ENCODE measurements at places on chromosomes 3 and 15.

GRCh38 chr3:124966521-124967445, 32.2 kb upstream of the MUC13 start:
- DNase-seq: no peak

DNA sequence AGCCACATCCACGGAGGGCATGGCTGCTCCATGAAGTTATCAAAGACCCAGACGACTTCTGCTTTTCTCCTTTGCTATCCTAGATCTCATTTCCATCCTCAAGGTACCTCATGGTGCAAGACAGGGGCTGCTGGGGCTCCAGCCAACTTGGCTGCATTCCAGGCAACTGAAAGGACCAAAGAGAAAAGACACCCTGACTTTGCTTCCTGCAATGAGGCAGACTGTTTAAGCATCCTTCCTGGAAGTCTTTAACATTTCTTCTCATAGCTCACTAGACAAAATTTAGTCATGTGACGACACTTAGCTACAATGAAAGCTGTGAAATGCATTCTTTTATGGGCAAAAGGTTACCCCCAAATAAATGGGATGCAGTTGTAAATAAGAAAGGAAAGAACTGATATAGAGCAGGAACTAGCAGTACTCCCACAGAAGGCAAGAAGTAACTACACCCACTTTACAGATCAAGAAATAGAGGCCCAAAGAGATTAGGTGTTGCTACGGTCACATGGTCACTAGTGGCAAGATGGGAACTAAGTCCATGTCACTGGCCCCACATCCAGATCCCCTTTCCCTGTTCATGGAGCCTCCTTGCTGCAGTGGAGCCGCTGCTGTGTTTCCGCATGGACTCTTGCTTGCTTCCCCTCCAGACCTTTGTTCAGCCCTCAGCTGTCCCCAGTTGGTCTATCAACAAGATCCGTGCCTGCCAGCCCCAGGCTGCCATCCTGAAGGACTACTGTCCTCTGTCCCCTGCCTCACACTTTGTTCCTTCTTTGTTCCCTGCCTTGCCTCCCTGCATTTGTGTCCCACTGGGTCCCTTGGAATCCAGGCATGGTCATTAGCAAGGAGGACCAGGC, 107.0 kb downstream of the XXYLT1 start:
- no peak for DNase-seq

DNA sequence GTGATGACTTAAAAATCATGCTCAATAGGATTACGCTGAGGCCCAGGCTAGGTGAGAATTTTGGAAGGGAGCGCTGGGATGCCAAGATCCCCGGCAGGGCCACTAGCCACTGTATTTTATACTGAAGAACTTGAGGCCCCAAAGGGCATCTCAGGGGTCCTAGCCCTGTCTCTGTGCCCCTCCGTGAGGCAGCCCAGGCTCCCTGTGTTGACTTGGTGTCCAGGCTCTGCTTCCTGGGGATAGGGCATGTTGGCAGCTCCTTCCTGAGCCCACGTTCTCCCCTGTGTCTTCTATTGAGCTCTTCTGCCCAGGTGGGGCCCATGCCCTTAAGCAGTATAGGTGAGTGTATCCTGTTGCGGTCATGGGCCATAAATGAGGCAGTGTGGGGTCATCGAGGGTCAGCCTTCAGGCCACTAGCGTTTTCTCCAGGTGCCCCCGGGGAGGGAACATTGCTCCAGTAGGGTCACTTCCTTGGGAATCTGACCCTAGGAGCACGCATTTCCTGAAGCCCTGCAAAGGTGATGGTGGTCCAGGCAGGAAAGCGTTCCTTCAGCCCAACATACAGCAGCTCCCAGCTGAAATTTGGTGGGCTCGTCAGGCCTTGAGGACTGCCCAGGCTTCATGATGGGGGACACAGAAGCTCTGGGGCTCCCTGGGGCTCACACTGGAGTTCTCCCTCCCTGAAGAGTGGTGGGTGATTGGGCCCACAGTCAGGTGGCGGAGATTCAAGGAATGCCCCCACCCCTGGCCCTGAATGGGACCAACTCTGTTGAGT, 189.4 kb downstream of the UBE3A start:
- no peak for DNase-seq

DNA sequence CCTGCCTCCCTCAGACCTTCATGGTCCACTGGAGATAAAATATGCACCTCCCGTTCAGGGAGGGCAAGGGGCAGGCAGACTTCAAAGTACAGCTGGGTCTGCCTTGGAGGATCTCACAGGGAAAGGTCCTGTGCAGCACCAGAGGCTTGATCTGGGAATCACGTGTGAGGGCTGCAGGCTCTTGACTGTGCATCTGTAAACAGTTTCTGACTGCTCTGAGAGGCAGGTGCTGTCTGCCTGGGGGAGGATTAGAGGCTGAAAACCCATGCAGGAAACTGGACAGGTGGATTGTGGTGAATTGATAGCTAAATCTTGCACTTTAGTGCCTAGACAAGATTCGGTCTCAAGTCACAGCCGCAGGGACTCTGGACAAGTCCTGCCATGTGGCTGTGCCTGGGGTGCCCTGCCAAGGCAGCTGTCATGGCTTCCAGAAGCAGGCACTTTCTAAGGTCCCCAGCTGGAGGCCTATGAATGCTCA, 239.3 kb downstream of the EPHB1 start:
- DNase-seq: no peak

- DNase-seq: no peak
These were observed 440.2 kb downstream of the LPP start for GRCh38 chr3:188594139-188594538.

- DNase-seq: no peak
These were observed 31.2 kb upstream of the SRGAP3 start for GRCh38 chr3:9280451-9281219.

GRCh38 chr3:188133646-188134045, 20.3 kb upstream of the LPP start:
- DNase-seq: no peak

GRCh38 chr3:72804361-72804760, 43.9 kb downstream of the SHQ1 start:
- no peak for DNase-seq

DNA sequence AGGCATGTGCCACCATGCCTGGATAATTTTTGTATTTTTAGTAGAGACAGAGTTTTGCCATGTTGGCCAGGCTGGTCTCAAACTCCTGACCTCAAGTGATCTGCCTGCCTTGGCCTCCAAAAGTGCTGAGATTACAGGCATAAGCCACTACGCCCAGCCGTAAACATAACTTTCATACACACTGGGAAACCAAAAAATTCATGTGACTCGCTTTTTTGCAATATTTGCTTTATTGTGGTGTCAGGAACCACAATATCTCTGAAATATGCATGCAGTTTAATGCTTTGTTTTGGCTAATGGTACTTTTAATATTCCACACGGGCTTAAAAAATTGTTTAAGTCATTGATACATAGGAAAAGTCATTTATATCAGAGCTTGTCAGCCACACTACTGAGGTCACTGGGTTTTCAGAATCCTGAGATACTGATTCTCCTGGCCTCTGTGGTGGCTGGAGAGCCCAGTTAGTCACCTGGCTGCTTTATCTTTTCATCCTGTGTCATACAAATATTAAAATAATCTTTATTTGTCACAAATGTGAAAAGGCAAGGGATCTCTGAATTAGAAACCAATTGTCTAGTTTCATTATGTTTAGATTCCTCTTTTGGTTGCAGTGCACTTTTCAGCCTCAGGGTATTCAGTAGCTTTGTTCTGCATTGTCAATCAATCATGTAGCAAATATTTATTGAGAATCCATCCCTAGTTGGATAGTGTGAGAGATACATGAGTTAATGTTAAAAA, 10.0 kb downstream of the TMEM62 start:
- DNase-seq: no peak

GRCh38 chr15:100787567-100788417, 91.8 kb upstream of the ALDH1A3 start:
- DNase-seq: no peak

GRCh38 chr3:38029400-38030125, at the start of gene PLCD1:
Gene PLCD1 (minus strand): TSS chr3:38029642. CDS start chr3:38029539, 103 bp downstream.
- DNase-seq: peak; percentile 86

GRCh38 chr3:184665101-184665500, 46.8 kb downstream of the MAGEF1 start:
- no peak for DNase-seq

- no peak for DNase-seq
These were observed 983.0 kb downstream of the SI start for GRCh38 chr3:164095279-164095678.

GRCh38 chr3:4724051-4724629, 231.0 kb downstream of the ITPR1 start:
- no peak for DNase-seq

DNA sequence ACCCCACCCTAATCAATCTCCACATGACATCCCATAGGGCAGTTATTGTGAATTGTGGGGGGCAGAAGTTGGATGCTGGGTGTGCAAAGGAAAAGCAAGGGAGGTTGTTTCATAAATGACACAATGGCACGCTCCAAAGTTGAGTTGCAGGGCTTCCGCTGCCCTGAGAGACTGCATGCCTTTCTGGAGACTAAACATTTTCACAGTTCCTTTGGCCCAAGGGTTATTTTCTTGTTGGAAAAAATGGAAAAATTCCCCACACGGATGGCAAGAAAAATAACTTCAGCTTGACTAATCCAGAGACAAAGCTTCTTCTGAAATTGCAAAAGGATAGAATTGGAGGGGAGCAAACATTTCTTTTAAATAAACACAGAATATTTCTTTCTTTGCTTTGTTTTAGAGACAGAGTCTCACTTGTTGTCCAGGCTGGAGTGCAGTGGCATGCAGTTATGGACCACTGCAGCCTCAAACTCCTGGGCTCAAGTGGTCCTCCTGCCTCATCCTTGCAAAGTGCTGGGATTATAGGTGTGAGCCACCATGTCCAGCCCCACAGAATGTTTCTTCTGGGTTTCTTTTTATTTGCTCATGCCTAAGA, 19.1 kb upstream of the TPM1 start:
- DNase-seq: no peak

GRCh38 chr3:39189959-39190269, 2.5 kb downstream of the XIRP1 start:
- peak; percentile 81 for DNase-seq

GRCh38 chr3:62375655-62376453, 2.5 kb upstream of the FEZF2 start:
- DNase-seq: no peak

GRCh38 chr3:149547954-149548668, 73.6 kb downstream of the TM4SF4 start:
- peak; percentile 62 for DNase-seq

GRCh38 chr3:46656778-46657556, 36.5 kb downstream of the ALS2CL start:
- DNase-seq: no peak

DNA sequence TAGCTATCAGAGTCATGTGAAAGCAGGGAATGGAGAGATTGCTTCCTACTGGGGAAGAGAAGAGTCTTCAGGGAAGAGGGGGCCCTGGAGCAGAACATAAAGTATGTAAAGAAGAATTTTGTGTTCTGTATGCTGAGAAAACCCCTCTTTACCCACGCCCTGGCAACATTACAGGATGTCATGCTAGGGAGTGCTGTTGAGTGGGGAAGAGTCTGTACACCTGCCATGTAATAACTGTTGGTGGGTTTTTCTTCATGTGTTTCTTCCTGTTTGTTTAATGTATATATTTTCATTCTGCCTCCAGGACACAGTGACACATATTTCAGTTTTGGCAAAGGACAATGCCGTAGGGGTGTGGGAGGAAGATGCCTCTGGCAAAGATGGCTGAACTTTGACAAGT, 122.8 kb upstream of the LPP start:
- DNase-seq: no peak

DNA sequence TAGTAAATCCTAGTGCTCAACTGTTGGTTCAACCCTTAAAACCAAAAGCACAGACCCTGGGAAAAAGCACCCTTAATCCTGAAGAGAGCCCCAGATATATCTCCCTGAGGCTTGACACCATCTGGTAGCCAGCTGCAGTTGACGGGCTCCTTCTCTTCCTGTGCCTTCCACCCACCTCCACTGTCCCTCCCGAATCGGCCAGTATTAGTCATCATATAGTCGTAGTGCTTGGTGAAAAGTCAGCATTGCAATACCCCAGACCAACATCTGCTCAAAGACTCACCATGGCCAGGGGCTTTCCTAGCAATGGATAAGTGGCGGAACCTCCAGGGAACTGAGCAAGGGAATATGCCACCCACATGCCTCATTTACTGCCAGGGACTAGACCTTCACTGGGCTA, 125.6 kb upstream of the CRBN start:
- no peak for DNase-seq

- DNase-seq: no peak
These were observed 142.4 kb downstream of the EPHB1 start for GRCh38 chr3:134937256-134938028.

GRCh38 chr3:193897288-193897687, 238.7 kb upstream of the HES1 start:
- DNase-seq: no peak

DNA sequence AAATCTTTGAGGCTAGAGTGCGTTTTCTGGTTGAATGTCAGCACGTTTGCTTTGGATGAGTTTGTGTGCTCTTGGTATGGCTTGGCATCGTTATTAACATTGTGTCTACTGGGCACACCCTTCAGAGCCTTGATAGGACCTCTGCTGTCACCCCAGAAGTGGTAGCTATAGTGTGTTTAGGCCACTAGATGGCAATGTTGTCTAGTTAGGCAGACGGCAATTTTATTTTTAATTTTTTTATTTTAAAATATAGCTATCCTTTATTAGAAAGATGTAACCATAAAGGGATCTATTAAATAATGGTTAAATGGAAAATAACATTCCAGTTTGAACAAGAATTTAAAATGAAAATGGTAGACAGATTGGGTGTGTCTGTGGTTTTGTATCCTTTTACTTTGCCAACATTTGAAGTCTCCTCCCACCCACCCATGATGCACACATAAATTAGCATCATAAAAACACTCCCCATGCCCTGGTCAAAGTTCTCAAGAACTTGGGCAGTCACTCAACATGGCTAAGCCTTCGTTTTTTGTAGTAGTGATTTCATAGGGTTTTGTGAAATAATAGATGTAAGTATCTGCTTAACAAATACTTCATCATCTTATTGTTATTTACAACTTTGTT, 200.7 kb downstream of the KCNH8 start:
- DNase-seq: no peak

- no peak for DNase-seq
These were observed 18.3 kb upstream of the SEMA3F start for GRCh38 chr3:50136714-50137405.

GRCh38 chr3:131688370-131688769, 185.6 kb upstream of the MRPL3 start:
- no peak for DNase-seq

GRCh38 chr15:43238671-43239131, 17.9 kb upstream of the EPB42 start:
- no peak for DNase-seq

DNA sequence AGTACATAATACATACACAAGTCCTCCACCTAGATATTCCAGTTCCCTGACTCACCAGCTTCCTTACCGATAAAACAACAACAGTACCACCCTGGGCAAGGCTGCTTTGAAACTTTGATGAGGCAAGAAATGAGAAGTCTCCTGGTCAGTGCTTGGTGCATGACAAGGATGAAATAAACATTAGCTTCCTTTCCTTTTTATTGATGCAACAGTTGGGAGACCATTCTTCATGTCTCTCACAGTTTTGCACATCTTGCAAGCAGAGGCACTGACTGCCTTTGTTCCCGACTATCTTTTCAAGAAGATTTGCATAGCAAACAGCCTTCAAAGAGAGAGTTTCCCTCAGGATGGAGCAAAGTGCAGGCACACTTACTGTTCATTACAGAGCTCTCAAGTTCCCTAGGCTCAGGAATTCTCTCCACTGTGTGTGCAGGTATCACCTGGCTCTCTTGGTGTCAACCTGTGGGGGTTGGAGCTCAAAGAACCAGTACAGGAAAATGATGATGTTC, 65.2 kb downstream of the MYLK start:
- no peak for DNase-seq
